ENCODE measurements at places on chromosomes 7 and 10.

DNA sequence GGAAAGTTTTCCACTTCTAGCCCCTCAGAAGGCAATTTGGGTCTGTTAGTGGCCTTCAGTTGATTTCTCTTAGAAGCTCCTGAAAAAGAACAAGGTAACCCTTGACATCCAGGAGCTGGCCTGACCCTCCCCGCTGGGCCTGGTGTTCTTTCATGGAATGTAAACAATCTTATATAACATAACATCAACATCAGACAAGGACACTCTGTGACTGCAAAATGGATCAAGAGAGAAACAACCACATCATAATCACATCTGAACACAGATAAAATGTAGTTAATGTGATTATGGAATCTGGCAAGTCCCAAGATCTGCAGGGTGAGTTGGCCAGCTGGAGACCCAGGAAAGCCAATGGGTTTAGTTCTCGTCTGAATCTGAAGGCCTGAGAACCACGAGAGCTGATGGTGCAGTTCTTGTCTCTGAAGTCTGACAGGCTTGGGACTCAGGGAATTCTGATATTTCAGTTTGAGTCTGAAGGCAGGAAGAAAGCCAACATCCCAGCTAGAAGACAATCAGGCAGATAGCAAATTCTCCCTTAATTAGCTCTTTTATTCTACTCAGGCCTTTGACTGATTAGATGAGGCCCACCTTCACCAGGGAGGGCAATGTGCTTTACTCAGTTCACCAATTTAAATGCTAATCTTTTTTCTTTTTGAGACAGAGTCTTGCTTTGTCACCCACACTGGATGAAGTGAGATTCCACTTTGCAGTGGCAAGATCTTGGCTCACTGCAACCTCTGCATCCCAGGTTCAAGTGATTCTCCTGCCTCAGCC, 91.4 kb upstream of the NAMPT start:
- no peak for DNase-seq

- no peak for DNase-seq
Observed at GRCh38 chr7:117041007-117041406, 87.7 kb downstream of the ST7 start.

DNA sequence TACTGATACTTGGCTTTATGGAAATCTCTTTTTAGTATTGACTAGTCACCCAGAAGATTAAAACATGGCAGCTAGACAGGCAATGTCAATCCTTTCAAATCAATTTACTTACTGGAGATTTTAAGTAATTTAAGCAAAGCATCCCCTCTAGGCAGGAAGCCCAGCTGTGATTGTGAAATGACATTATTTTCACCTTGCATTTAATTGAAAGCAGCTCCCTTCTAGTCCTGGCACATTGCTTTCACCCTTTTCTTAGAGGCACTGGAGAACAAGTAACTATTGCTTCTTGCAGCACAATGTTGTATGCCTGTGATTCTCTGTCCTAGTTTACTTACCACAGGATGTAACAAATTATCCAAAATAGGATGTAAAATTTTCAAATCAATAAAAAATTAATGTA, 13.3 kb downstream of the ST7 start:
- no peak for DNase-seq

DNA sequence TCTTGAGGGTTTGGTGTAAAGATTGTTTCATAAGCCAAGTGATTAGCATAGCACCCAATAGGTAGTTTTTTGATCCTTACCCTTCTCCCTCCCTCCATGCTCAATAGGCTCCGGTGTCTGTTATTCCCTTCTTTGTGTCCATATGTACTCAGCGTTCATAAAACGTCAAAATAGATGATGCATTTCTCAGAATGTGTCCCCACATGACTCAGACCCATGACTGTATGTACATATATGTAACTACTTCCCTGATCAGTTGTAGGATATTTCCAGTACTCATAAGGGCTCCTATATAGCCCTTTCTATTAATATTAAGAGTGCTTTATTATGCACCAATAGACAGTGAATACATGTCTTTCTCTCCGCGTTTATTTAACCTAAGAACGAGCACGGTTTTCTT, 466.9 kb downstream of the KIF20B start:
- no peak for DNase-seq

DNA sequence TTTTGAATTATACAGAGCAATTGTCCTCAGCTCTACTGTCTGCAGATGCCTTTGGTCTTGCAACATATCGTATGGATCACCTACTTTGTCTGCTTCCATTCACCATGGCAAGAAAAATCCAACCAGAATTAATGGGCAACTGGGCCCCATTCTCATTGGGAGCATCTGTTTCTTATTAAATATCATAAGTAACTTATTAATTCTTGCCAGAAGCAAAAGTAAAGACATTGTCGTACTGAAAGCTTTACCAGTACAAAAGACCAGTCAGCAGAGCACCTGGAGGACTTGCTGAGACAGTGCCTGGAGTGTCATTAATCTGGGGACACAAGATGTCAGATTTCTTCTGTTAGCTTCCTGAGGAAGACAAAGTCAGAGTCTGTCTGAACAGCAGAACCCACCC, 404.5 kb downstream of the INHBA start:
- no peak for DNase-seq

DNA sequence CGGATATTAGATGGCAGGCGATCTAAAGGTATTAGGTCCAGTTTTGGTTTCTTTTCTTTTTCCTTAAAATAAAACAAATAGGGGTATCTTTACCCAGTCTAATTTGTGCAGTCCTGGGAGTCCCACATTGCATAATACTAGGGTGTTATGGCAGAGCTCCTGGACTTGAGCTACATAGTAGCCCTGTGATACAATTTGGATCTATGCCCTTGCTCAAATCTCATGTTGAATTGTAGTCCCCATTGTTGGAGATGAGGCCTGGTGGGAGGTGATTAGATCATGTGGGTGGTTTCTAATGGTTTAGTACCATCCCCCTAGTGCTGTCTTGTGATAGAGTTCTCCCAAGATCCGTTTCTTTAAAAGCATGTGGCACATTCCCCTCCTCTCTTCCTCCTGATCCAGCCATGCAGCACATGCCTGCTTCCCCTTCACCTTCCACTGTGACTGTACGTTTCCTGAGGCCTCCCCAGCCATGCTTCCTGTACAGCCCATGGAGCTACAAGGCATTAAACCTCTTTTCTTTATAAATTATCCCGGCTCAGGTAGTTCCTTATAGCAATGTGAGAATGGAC, 141.9 kb downstream of the RPS24 start:
- DNase-seq = no peak

DNA sequence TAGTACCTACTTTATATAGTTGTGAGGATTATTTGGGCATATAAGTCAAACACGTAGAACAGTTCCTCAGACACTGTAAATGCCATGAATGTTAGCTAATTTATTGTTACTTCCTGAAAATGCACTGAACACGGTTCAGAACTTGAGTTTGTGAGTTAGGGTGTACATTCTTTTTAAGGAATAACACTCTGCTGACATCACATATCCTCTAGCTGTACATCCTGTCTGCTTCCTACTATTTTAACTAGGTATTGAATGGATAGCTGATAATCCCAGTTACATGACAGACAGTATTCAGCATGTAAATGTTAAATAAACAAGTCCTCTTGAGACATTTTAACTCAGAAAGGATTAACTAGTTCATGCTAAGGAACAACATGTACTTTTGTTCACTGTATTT, 16.0 kb downstream of the SAMD8 start:
- no peak for DNase-seq

DNA sequence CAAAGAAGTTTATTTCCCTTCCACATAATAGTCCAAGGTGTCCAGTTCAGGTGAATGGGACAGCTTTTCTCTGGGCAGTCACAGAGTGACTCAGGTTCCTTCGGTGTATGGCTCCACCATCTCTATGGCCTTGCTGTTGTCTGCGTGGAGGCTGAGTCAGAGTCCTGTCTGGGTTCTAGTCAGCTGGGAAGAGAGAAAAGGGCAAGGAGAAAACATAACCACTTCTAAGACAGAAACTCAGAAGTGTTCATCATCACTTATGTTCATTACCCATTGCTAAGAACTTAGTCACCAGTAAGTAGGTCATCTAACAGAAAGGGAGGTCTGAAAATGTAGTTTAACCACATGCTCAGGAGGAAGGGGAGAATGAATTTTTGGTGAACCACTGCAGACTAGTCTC, 32.4 kb upstream of the CCDC7 start:
- no peak for DNase-seq

GRCh38 chr7:132319481-132319880, 256.8 kb downstream of the PLXNA4 start:
- DNase-seq = no peak

DNA sequence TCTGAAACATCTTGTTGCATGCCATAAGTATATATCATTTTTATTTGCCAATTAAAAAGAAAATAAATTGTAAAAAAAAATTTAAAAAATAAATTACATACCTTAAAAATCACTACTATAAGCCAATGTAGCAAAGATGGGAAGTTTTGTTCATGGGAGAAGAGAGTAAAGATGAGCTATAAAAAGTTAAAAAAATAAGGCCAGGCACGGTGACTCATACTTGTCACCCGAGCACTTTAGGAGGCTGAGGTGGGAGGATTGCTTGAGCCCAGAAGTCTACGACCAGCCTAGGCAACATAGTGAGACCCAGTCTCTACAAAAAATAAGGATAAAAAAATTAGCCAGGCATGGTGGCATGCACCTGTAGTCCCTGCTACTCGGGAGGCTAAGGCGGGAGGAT, 8.4 kb upstream of the STK32C start:
- DNase-seq = no peak

- DNase-seq = no peak
Observed at GRCh38 chr10:131792809-131793208, 108.0 kb upstream of the PPP2R2D start.

Data from activated naive CD4-positive, alpha-beta T cell (primary cell).